ENCODE measurements at places on chromosomes 1 and 21. TPM values are rescaled to one million over a fixed set of nuclear protein-coding genes. Genes with fewer than 3 reads are reported as not detected.

The PDE4B gene
- 9.0 TPM for polyA plus RNA-seq

- DNase-seq: no peak
Observed at GRCh38 chr1:51048670-51049069, 53.4 kb upstream of the C1orf185 start.

DNA sequence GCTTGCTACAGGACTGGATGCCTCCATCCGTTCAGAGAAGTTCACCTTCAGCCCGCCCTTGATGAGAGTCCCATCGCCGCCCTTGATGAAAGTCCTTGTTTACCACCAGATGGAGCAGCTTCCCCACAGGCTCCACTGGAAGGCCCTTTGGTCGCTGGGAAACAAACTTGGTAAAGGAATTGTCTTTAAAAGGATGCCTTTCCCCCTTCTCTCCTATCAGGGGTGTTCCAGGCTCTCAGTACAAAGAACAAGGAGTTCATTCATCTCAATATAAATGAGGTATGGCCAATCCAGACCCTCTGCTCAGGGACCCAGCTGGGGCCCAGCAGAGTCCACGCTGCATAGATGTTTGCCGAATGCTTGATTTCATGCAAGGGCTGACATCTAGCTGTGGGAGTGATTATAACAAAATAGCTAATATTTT is 50.8 kb downstream of the CAPN9 start:
- DNase-seq: no peak

- DNase-seq: no peak
Observed at GRCh38 chr1:61237659-61238358, 155.4 kb downstream of the NFIA start.

The DYNLT5 gene
- polyA plus RNA-seq: 1.3 TPM

GRCh38 chr1:187471555-187471954 is 642.8 kb downstream of the PLA2G4A start:
- no peak for DNase-seq

- DNase-seq: no peak
Observed at GRCh38 chr1:43482215-43482614, 28.5 kb upstream of the HYI start.

GRCh38 chr1:169586067-169586394 is 250 bp downstream of the F5 start:
- DNase-seq: no peak

- no peak for DNase-seq
Observed at GRCh38 chr1:38950553-38950952, 8.9 kb upstream of the RHBDL2 start.

- DNase-seq: no peak
Observed at GRCh38 chr1:115116512-115116911, 27.2 kb upstream of the TSPAN2 start.

Data from urinary bladder (tissue), 4 donors.